ENCODE measurements at places on chromosomes 6 and 20. TPM values are rescaled to one million over a fixed set of nuclear protein-coding genes. Genes with fewer than 3 reads are reported as not detected.

The C6orf58 gene
- total RNA-seq = not detected

The KHDC1 gene
- total RNA-seq = 2.9 TPM

The PNPLA1 gene
- 0.32 TPM for total RNA-seq

The FAM8A1 gene
- total RNA-seq = 7.0 TPM

The FOXQ1 gene
- total RNA-seq = not detected

The NDUFAF4 gene
- 16.3 TPM for total RNA-seq

The SLC17A3 gene
- not detected for total RNA-seq

The PROKR2 gene
- not detected for total RNA-seq

The DEFB125 gene
- not detected for total RNA-seq

The ENPP1 gene
- 0.42 TPM for total RNA-seq

The ZNF512B gene
- total RNA-seq = 10.4 TPM

Data from B cell (primary cell).